GM13976 (cell line): ENCODE measurements at places on chromosomes 2 and 18.
A peak's percentile ranks its signal among the peaks of the same experiment; 100 is the strongest.

- DNase-seq = no peak
These were observed 126.2 kb upstream of the CAPN13 start for GRCh38 chr2:30933496-30933895.

GRCh38 chr2:224749136-224749535 is 33.0 kb upstream of the CCDC195 start:
- DNase-seq = no peak

DNA sequence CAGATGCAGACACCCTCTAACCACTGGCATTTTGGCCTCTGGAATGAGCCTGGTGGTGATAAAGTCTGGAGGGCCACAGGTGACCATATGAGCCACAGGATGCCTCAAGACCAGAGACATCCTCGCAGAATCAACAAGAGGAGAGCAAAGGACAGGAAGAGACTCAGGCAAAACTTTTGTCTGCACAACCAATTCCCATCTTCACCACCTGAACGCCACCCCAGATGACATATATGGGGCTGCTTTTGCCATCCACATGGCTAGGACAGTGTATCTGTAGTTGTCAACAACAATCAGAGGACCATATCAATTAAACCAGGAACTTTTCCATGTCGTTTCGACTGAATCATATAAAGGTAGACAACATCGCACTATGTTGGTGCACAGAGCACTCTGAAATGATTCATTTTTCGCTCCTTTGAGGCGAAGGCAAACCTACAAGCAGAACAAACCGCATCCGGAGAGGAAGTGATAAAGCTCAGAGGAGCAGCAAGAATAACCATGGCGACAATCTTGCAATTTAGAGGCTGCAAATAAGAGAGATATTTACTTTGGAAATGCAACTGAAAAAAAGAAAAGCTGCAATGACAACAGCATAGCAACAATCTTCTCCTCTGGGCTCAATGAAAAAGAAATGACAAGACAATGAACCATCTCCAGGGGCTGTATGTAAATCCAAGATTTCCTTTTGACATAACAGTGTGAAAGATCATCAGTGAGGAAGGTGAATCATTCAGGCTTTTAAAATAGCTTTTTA is 204.5 kb downstream of the ARL4C start:
- DNase-seq = peak; percentile 55

GRCh38 chr2:105254531-105255210 is 13.1 kb downstream of the GPR45 start:
- no peak for DNase-seq
